ENCODE measurements at places on chromosomes 12 and 14. TPM values are rescaled to one million over a fixed set of nuclear protein-coding genes. Genes with fewer than 3 reads are reported as not detected.

Gene P2RX2
- not detected for total RNA-seq

Gene ACACB
- total RNA-seq: 6.0 TPM

Gene IL31
- not detected for total RNA-seq

Gene TAS2R46
- total RNA-seq: not detected

Gene AHNAK2
- 178 TPM for total RNA-seq

Gene NYNRIN
- 0.15 TPM for total RNA-seq

Gene LGR5
- total RNA-seq: not detected

Gene LRP1
- total RNA-seq: 20.2 TPM

Gene AJUBA
- total RNA-seq: 38.1 TPM

Gene ASIC1
- total RNA-seq: 4.8 TPM

Gene KRT80
- total RNA-seq: 58.9 TPM

Gene RNASE7
- total RNA-seq: not detected

Gene NKX2-1
- total RNA-seq: 0.06 TPM

Gene CLEC4C
- not detected for total RNA-seq

Gene C12orf54
- not detected for total RNA-seq

Gene MEG3
- total RNA-seq: 56.5 TPM
